ENCODE measurements at places on chromosomes 16 and 17.

GRCh38 chr17:33751702-33752065, 458.6 kb upstream of the ASIC2 start:
- no peak for DNase-seq

- no peak for DNase-seq
Observed at GRCh38 chr16:67312719-67313118, 13.8 kb downstream of the KCTD19 start.

DNA sequence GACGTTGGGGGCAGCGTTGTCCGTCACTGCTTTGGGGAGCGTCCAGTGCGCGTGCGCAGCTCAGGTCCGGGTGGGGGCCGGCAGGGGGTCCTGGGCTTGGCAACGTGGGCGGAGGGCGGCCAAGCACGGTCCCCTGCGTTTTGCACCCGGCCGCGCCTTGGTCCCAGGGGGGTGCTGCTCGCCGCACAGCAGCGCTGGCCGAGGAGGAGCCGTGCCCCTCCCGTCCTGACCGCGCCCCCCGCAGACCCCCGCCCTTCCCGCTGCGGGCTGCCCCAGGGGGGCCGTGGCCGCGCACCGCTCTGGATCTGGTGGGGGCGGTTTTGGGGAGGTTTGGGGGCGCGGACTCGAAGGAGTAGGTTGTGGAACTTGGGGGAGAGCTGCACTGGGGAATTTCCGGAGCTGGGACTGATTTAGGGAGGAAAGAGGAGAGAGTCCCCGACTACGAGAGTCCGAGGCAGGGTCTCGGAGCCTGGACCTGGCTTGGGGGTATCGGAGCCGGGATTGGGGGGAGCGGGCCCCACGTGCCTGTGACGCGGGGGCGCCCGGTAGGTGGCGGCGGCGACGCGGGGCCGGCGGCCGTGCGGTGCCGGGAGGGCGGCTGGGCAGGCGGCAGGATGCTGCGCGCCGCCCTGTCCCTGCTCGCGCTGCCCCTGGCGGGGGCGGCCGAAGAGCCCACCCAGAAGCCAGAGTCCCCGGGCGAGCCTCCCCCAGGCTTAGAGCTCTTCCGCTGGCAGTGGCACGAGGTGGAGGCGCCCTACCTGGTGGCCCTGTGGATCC, at the start of gene SLC9A5:
SLC9A5 (plus strand) TSS at position 579 of the 777 bp plus-strand sequence; CDS start at position 615, 36 bp downstream.
- peak; percentile 32 for DNase-seq

DNA sequence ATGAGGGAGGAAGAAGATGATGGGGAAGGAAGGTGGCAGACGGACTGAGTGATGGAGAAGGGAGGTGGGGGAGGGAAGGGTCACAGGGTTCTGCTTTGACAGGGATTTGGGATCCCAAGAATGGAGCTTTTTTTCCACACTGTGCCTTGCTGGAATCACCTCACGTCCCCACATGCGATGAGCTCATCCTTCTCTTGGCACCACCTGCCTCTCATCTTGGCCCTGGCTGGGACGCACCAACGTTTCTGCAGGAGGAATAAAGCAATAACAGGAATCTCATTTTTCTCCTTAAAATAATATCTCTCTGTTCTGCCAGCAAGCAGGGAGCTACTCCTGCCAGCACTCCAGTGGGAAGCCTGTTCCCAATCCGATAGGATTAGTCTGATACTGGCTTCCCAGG, 47.8 kb downstream of the MEOX1 start:
- no peak for DNase-seq

GRCh38 chr17:50596191-50597037, 35.9 kb downstream of the CACNA1G start:
- no peak for DNase-seq

- no peak for DNase-seq
Observed at GRCh38 chr17:67227488-67227887, 17.5 kb downstream of the HELZ start.

DNA sequence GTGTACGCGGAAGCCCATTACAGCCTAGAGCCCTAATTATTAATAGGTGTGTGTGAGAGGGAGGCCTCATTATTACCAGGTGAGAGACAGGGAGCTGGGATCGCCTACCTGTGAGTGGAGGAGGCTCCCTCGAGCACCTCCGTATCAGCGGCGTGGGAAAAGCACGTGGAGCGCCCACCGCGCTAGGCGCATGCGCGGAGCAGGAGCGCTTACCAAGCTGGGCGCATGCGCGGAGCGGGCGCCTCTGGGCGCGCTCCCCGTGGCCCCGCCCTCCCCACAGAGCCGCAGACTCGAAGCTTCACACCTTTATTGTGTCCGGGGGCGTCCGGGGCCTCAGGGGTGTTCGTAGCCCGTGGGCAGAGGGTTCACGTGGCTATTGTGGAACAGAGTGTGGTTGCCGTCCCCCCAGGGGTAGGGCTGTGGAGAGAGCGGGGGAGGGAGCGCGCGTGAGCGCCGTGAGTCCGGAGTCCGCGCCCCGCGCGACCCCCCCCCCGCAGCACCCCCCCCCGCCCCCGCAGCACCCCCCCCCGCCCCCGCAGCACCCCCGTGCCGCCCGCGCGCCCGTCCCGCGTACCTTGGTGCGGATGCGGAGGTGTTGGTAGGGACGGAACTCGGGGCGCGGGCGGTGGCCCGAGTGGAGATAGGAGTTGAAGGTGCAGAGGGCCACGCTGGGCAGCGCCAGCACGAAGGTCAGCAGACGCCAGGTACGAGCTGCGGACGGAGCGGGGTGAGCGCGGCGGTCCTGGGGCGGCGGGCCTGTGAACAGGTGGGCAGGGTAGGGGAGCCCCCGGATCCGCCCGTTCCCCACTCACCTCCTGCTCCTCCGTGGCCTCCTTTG, 500 bp downstream of the COX6A2 start:
- DNase-seq: peak; percentile 76

DNA sequence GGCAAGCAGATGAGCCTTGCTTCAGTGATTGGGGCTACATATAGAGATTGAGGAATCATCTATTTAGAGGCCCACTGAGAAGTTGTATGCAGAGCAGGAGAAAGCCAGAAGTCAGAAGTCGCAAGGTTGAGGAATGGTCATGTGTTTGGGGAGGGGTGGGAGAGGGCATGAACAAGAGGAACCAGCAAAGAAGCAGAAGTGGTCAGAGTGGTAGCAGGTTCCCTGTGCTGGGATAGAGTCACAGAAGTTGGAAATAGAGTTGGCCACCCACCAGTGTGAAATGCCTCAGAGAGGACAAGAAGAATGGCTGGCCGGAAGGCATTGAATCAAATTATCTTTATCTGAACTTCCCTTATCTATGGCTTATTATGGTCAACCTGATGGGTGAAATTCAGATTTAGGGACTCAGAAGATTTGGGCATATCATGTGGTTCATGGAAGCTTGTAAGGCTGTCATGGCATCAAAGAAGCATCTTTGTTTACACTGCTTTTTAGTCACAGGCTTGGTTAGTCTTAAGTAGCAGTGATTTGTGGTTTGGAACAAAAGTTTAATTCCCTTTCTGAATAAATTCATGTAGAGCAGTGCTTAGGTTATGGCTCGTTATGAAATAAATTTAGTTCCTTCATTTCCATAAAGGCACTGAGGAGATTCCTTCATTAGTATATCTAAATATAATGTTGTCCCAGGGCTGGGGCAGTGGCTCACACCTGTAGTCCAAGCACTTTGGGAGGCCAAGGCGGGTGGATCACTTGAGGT, 19.7 kb downstream of the MAP3K3 start:
- DNase-seq: peak; percentile 10

- DNase-seq: no peak
Observed at GRCh38 chr16:12708266-12708665, 95.4 kb downstream of the CPPED1 start.

- no peak for DNase-seq
Observed at GRCh38 chr16:81578636-81579413, 134.2 kb downstream of the CMIP start.

DNA sequence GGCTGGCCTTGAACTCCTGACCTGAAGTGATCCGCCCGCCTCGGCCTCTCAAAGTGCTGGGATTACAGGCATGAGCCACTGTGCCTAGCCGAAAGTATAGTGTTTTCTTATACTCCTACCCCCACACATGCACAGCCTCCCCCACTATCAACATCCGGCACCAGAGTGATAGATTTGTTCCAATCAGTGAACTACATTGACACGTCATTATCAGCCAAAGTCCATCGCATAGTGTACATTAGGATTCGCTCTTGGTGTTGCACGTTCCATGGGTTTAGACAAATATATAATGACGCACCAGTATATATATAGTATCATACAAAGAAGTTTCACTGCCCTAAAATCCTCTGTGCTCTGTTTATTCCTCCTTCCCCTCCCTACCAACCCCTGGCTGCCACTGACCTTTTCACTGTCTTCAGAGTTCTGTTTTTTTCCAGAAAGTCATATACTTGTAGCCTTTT, 11.9 kb upstream of the TM4SF5 start:
- DNase-seq: no peak

- no peak for DNase-seq
Observed at GRCh38 chr16:74679983-74680382, 13.3 kb upstream of the RFWD3 start.

- no peak for DNase-seq
Observed at GRCh38 chr16:626787-627453, 3.9 kb upstream of the WFIKKN1 start.

- no peak for DNase-seq
Observed at GRCh38 chr17:57879437-57880085, 29.7 kb upstream of the MRPS23 start.

DNA sequence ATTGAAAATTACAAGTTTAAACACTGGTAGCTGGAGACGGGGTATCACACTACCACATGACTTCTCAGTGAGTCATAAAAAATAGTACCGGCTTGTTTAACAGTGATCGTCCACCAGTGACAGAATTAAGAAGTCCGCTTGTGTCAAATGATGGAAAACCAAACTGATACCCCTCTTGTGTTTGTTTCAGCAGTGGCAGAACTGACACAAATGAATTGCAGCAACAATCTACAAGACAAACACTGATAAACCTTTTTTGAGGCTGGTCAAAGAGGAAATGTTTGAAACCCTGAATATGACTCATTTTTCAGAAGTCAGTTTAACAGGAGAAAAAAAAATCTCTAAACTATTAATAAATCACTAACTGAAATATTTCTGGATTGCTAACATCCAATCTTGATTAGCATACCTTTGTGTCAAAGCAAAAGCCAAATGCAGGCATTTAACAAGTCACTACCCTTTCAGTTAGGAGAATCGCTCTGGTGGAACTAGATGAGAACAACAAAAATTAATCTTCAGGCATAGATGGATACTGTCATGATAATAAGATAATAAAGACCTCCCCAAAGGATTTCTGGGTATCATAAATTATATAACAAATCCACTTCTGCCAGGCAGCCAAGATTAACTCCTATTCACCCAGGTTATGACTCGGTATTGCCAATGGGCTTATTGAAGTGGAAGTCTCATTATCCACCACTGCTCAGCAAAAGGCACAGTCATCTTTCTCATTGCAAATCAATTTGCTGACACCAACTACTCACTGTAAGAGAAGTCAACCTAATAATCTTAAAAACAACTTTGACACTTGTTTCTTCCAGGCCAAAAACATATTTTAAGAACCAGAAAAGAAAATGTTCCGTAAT, 20.8 kb downstream of the DCUN1D3 start:
- no peak for DNase-seq

- no peak for DNase-seq
Observed at GRCh38 chr17:82544431-82545070, 25.0 kb downstream of the FOXK2 start.

DNA sequence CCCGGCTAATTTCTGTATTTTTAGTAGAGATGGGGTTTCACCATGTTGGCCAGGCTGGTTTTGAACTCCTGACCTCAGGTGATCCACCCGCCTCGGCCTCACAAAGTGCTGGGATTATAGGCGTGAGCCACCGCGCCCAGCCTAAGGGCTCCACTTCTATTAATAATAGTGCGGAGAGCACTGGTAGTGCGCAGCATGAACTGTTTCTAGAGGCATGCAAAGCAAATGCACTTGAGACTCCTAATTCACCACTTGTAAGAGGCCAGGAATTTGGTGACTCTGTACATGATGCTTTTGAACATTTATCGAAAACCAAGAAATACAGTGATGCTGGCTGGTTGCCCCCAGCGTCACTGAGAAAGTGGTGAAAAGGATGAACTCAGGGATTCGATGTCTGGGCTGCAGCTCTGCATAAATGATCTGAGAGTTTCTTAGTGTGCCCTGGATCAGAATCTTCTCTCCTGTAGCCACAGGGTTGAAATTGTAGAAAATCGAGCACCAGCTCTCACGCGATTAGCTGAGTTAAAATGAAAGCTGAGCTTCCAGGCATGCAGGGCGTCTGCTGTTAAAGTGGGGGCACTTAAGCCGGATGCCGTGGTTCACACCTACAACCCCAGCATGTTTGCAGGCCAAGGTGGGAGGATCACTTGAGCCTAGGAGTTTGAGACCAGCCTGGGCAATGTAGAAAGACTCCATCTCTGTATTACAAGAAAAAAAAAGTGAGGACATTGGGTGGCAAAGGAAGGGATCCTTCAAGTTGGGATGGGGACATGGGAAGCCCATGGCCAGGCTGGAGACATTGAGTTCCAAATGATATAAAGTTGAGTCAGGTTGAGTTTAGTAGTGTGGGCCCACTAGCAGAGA, 4.8 kb downstream of the RNF213 start:
- DNase-seq: peak; percentile 83

GRCh38 chr17:58280480-58281217, at the start of gene MPO:
Gene MPO, minus strand, starts transcription at chr17:58280935. Its CDS starts 177 bp downstream, at chr17:58280758.
- DNase-seq: no peak

DNA sequence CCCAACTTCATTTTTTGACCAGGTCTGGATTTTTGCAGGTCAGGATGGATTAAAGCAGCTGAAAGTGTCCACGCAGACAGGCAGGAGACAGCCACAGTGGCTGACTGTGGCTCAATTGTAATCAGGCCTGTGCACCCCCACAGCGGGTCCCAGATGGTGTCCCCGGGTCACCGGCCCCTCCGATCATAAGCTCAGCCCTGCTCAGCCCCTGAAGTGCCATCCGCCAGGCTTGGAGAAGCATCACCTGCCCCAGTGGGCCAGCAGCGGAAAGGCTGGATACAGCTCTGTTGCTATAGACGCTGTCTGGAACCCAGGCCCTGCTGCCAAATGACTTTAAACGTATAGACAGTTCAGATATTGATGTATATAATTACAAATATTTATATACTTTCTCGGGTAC, 60.6 kb downstream of the RPH3AL start:
- DNase-seq: no peak

DNA sequence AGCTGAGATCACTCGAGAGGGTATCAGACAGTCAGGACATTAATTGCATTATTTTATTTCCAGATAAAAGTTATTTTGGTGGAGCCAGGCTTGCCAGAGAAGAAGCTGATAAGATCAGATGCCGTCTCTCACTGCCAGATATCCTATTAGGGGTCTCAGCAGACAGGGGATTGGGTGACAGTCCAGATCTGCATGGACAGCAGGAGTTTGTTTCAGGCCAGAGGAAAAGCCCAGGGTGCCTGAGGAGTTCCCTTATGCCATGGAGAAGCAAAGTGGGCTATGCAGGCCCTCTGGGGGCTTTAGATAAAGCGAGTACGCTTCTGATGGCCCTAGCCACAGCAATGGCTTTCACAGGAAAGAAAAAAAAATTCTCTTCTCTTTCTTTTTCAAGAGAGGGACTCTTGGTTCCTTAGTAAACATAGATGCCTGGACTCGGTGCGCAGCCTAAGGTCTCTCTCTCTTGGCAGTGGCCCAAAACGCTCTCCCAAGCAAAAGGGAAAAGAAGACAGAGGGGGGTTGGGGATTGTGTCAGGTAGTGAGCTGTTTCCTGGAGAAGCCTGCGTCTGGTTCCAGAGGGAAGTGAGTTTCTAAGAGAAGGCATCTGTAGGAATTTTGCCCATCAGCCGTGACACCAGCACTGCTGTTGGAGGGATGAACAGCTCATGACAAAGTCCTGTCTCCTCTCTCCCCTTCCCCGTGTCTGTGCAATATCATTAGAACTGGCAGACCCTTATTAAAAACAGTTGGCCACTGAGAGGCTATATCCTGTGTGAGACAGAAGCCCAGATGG, 166.3 kb upstream of the FOXF1 start:
- DNase-seq: no peak
